IPS DF 19.7 (cell line): ENCODE measurements at places on chromosomes 6 and 20.

DNA sequence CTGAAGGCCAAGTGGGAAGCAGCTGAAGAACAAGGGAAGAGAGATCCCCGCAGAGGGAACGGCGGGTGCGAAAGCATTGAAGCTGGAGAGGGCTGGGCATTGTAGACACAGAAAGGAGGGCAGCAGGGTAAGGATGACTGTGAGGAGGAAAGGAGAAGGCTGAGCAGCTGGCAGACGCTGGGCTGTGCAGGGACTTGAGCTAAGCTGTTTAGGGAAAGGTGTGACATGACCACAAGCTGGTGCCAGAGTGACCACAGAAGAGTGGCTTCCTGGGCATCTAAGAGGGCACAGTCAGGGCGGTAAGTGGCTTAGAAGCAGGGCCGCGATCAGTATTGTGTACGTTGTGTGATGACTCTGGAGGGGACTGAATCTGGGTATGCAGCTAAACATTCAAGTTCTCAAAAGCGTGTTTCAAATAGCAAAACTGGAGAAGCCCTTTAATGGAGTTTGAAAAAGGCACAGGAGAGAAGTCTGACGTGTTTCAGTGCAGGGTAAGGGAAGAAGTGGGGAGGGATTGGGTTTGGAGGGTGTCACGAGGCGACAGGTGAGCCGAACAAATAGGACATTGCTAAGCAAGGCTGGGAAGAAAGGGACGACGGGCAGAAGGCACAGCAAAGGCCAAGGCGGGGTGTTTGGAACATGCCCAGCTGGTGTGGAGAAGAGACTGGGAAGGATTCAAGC, 46.1 kb upstream of the ARFGEF2 start:
- no peak for DNase-seq

GRCh38 chr6:137821491-137821890, 45.6 kb upstream of the TNFAIP3 start:
- DNase-seq = no peak

GRCh38 chr6:149477544-149477943, 7.3 kb downstream of the ZC3H12D start:
- DNase-seq = no peak

- DNase-seq = no peak
Measured at GRCh38 chr20:53643031-53643832, 49.6 kb upstream of the ZNF217 start.

DNA sequence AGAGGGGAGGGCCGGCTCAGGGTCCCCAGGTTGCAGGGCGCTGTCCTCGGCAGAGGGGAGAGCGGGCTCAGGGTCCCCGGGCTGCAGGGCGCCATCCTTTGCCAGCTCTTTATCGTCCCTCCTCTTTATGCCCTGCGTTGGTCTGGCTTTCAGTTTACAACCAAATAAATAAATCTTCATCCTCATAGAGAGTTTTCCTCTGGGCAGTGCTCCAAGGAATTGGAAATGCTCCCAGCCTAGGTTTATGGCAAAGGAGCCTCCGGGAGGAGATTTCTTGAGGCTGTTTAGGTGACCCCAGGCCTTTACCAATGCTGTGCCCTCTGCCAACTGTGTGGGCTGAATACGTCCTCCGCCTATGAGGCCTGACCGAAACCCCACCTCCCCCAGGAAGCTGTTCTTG, 60.2 kb downstream of the CHMP4B start:
- no peak for DNase-seq

- DNase-seq = no peak
Measured at GRCh38 chr6:169189182-169189581, 64.5 kb downstream of the THBS2 start.

GRCh38 chr20:8284902-8285301, 152.8 kb downstream of the PLCB1 start:
- DNase-seq = no peak

- no peak for DNase-seq
Measured at GRCh38 chr6:151300267-151300991, 60.7 kb downstream of the AKAP12 start.

DNA sequence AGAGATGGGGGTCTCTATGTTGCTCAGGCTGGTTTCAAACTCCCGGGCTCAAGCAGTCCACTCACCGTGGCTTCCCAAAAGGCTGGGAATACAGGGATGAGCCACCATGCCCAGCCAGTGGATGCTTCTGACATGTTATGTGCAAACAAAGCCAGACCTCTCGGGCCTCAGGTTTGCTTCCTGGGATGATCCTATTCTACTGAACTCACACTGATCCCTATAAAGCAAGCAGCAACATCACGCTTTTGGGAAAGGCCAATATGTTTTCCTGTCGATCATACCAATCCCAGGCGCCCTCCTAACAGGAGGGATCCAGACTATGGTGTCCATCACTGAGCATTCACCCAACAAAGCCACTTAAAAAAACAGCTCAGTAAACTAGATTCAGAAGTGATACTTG, 60.2 kb downstream of the CSE1L start:
- no peak for DNase-seq

GRCh38 chr20:1945134-1945618, 48.7 kb downstream of the PDYN start:
- no peak for DNase-seq
